B cell (primary cell): ENCODE measurements at places on chromosomes 5 and 9. TPM values are rescaled to one million over a fixed set of nuclear protein-coding genes. Genes with fewer than 3 reads are reported as not detected.

DNA sequence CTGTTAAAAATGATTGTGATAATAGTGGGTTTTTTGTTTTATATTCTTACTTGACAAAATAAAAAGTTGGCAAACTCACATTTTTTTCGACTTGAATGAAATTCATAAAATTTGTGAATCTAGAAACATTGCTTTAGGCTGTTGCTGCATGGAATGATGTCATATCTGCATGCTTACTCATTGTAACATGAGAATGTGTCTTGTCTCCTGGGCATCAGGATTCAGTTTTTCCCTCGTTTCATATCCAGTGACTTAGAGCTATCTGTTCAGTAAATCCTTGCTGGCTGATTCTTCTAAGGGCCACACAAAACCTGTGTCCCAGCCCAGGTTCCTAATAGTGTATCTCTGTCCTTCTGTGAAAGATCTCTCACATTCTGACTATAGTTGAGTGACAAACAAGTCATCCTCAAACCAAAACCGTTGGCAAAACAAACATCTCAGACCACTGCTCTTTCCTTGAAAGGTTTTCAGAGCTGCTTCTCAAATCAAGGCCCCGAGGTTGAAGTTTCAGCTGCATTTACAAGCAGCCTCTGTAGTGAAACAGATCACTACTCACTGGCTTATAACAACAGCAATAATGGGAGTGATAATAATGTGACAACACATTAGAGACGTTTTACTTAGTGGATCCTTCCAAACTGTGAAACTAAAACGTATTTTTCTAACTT is 95.0 kb downstream of the NPR3 start:
- DNase-seq, result no peak

EXOSC2 gene
- 31.5 and 34.7 TPM in 2 replicates for polyA plus RNA-seq

GRCh38 chr9:125150349-125151245 is 7.3 kb upstream of the SCAI start:
- DNase-seq, result no peak

SUSD3 gene
- 68.7 and 85.0 TPM in 2 replicates for polyA plus RNA-seq

- DNase-seq, result no peak
These were observed 44.2 kb downstream of the NACC2 start for GRCh38 chr9:136050701-136051452.

GAPVD1 gene
- 11.8 and 14.7 TPM in 2 replicates for polyA plus RNA-seq

ADGRV1 gene
- 0.07 TPM in 1 of 2 replicates, not detected in the other for polyA plus RNA-seq

PCDHGA6 gene
- polyA plus RNA-seq, result 0.33 and 0.78 TPM in 2 replicates
